Right lobe of liver (tissue), 6 donors: ENCODE measurements at places on chromosomes 4 and X. TPM values are rescaled to one million over a fixed set of nuclear protein-coding genes. Genes with fewer than 3 reads are reported as not detected.
A peak's percentile ranks its signal among the peaks of the same experiment; 100 is the strongest.

DNA sequence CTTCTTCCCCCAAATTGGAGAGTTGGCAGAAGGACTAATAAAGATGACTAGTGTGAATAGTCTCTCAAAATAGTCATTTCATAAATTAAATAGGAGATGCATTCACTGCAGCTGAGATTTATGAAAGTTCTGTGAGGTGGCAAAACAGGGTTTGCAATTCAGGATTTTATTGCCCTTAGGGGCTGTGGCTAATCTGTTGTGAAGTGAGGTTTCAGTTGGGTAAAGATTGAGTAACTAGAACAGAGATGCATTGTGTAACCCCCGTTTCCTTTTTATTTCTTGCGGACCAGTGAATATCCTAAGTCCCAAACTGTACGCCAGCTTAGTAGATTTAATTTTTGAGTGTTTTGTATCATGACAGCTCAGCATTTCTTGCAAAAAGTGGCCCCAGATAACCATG lies 16.2 kb upstream of the SCRG1 start:
- no peaks in the 10 kb centered on the region for H3K27me3 ChIP-seq
- H3K4me3 ChIP-seq = no peak overlapping the region
- H3K4me1 ChIP-seq = no peaks in the 10 kb centered on the region
- no peak overlapping the region for H3K27ac ChIP-seq

GRCh38 chr4:150382028-150382427 lies 199.9 kb upstream of the MAB21L2 start:
- no peak overlapping the region for H3K27ac ChIP-seq
- DNase-seq = no peak
- H3K36me3 ChIP-seq = no peaks in the 10 kb centered on the region
- H3K4me1 ChIP-seq = no peaks in the 10 kb centered on the region
- H3K27me3 ChIP-seq = no peaks in the 10 kb centered on the region

GRCh38 chrX:132742246-132742645 lies 216.2 kb downstream of the HS6ST2 start:
- H3K36me3 ChIP-seq = no peaks in the 10 kb centered on the region
- no peak overlapping the region for H3K27ac ChIP-seq
- no peak for DNase-seq

- H3K27me3 ChIP-seq = no peaks in the 10 kb centered on the region
- DNase-seq = no peak
- no peak overlapping the region for H3K27ac ChIP-seq
Measured at GRCh38 chrX:135396109-135396508, 25.6 kb upstream of the SMIM10L2A start.

DNA sequence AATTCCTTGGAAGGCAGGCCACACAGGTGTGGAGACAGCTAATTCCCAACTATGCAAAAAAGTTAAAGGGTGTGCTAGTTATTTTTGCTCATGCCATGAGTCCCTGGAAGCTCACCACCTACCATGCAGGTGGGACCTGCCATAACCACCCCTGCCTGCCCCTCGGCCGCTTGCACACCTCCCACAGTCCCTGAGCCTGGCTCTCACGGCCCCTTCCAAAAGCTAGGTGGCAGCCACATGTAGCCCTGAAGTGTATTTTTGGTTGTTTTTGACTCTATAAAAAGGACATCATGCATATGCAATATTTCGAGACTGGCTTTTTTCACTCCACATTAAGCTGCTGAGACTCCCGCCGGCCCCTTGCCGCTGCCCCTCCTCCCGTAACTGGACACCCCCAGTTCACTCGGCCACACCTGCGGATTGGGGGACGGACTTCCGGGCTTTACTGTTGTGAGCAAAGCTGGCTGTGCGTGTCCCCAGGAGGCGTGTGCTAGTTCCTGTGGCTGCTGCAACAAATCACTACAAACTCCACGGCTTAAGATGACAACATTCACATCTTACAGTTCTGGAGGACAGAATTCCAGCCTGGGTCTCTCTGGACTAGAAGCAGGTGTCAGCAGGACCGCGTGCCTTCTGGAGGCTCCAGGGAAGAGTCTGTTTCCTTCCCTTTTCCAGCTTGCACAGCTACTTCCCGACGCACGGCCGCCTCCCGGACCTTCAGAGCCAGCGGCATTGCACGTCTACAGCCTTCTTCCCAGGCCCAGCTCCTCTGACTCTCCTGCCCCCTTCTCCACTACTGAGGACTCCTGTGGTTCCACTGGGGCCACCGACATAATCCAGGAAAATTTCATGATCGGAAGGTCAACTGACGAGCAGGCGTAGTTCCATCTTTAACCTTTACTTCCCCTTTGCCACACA lies 24.8 kb downstream of the ZFYVE28 start:
- no peak overlapping the region for H3K4me3 ChIP-seq
- no peak overlapping the region for H3K27ac ChIP-seq
- no peak for DNase-seq
- no peaks in the 10 kb centered on the region for H3K27me3 ChIP-seq
- no peaks in the 10 kb centered on the region for H3K36me3 ChIP-seq
- H3K4me1 ChIP-seq = no peaks in the 10 kb centered on the region

DNA sequence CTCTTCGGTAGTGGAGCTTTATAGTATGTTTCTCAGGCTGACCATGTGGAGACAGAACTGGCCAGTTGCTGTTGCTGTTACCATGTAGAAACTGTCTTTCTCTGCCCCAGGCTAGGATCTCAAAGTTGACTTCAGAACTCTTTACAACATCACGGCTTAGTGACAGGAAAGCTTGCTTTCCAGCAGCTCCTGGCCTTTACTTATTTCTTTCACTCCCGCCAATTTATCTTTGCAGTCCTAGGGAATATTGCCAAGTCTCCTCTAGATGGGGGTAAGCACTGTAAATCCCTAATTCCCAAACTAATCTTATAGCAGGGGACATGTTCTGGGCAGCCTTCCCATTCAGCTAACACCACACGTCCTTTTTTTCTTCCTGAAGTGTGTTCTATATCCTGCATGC lies 631.6 kb downstream of the SPRY1 start:
- H3K27ac ChIP-seq = no peak overlapping the region
- no peak for DNase-seq
- H3K36me3 ChIP-seq = no peaks in the 10 kb centered on the region
- no peaks in the 10 kb centered on the region for H3K27me3 ChIP-seq
- no peak overlapping the region for H3K4me3 ChIP-seq

DNA sequence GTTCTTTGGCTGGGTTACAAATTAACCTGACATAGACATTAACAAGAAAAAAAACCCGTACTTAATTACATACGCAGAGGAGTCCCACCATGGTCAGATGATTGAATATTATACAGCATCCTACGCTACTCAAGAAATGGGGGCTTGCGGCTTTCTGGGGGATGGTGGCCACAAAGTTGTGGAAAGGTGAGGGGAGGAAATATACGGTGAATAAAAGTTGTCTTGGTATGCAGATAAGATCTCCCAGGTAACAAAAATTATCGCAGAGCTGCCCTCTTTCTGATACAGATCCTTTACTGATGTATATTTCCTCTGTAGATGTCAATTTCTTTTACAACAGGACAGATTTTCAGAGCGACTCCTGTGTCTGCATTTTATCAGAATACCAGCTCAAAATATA lies 890 bp downstream of the DCAF16 start:
- peak overlapping the region; percentile 78 for H3K27ac ChIP-seq
- peaks cover 26% of the 10 kb centered on the region for H3K4me1 ChIP-seq
- H3K4me3 ChIP-seq = peak overlapping the region; percentile 82
- no peaks in the 10 kb centered on the region for H3K27me3 ChIP-seq
- no peak for DNase-seq
- no peaks in the 10 kb centered on the region for H3K36me3 ChIP-seq

DNA sequence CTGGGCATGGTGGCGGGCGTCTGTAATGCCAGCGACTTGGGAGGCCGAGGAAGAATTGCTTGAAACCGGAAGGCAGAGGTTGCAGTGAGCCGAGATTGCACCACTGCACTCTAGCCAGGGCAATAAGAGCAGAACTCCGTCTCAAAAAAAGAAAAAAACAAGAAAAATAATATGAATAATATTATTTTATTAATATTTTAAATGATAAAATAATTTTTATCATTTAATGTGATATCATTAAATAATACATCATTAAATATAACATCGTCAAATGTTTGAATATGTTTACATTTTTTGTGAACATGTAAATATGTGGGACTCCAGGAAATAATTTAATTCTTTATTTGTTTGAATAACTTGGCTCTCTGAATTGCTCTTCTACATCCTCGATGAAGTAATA lies 15.5 kb downstream of the UNC5C start:
- no peak overlapping the region for H3K4me3 ChIP-seq
- no peaks in the 10 kb centered on the region for H3K36me3 ChIP-seq
- DNase-seq = no peak
- no peaks in the 10 kb centered on the region for H3K4me1 ChIP-seq

GRCh38 chr4:89538886-89539285 lies 231.3 kb upstream of the GPRIN3 start:
- H3K4me1 ChIP-seq = no peaks in the 10 kb centered on the region
- no peak for DNase-seq
- no peak overlapping the region for H3K4me3 ChIP-seq
- no peak overlapping the region for H3K27ac ChIP-seq
- no peaks in the 10 kb centered on the region for H3K27me3 ChIP-seq

DNA sequence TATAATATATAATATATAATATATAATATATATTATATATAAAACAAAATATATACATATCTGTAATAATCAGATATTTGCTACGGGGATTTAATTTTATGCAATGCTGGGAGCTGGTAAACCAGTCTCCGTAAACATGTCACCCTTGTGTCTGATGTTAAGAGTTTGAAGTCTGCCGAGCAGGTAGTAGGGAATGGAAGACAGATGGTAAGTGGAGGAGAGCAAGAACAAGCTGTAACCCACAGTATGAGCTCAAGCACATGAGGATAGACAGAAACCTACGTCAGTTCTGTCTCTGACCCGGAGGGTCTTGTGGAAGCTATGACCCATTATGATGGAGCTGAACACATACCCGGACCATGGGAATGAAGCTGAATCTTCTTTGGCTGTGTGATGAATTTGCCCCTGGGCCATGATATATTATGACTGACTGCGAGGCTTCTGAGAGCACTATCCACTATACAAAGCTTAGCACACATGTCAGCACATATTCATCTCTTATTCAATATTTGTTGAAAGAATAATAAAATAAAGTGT lies 46.2 kb downstream of the TIGD2 start:
- no peaks in the 10 kb centered on the region for H3K27me3 ChIP-seq
- no peak overlapping the region for H3K27ac ChIP-seq
- DNase-seq = no peak
- no peaks in the 10 kb centered on the region for H3K36me3 ChIP-seq
- H3K4me3 ChIP-seq = no peak overlapping the region

DNA sequence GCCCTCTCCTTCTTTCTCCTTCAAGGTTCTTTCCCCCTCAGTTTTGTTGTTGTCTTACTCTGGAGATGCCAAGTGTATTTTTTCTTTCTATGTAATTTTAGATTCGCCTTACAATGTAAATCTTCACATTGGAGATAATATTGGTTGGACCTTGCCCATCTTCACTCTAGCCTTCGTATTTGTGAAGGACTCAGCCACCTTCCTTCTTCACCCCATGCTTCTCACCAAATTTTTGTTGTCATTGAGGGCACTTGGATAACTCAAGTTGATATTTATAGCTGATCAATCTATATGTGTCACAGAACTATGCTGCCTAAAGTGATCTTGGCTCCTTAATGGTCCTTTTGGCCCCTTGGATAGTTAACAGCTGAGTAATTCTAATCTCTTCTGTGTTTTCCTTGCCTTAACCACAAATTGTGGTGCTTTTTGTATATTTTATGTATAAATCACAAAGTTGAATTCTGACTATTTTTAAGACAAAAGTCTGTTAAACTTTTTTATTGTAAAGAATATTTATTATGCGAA lies 6.5 kb downstream of the SPRY1 start:
- no peaks in the 10 kb centered on the region for H3K36me3 ChIP-seq
- no peaks in the 10 kb centered on the region for H3K27me3 ChIP-seq
- DNase-seq = no peak
- H3K27ac ChIP-seq = no peak overlapping the region
- H3K4me3 ChIP-seq = peak overlapping the region; percentile 11

DNA sequence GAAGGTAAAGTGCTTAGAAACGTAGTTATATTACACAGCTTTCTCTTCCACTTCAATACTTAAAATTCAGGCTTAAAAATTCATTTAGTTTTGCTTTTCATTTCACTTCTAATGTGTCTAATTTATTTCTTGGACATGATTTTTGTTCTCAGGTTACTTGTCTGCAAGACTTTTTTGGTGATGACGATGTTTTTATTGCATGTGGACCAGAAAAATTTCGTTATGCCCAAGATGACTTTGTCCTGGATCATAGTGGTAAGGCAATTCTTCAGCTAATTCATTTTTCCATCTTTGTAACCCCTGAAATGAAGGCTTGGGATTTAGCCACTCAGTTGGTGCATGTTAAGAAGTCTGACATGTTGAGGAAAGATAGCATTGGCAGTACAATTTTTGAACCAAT lies 114.7 kb downstream of the DCLK2 start:
- no peak overlapping the region for H3K4me3 ChIP-seq
- no peaks in the 10 kb centered on the region for H3K36me3 ChIP-seq
- no peak overlapping the region for H3K27ac ChIP-seq
- H3K27me3 ChIP-seq = no peaks in the 10 kb centered on the region

DNA sequence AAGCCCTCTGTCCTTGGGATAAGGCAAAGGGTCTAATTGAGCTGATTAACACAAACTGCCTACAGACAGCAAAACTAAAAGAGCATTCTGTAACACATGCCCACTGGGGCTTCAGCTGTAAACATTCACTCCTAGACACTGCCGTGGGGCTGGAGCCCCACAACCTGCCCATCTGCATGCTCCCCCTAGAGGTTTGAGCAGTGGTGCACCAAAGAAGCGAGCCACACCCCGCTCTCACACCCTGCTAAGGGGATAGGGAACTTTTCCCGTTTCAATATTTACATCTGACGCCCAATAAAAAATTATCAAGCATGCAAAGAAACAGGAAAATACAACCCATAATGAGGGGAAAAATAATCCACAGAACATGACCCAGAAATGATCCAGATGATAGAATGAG lies 46.9 kb upstream of the HSD17B10 start:
- DNase-seq = no peak
- no peaks in the 10 kb centered on the region for H3K36me3 ChIP-seq
- H3K27ac ChIP-seq = no peak overlapping the region

- H3K27ac ChIP-seq = no peak overlapping the region
- no peaks in the 10 kb centered on the region for H3K27me3 ChIP-seq
- no peaks in the 10 kb centered on the region for H3K36me3 ChIP-seq
- no peak overlapping the region for H3K4me3 ChIP-seq
Measured at GRCh38 chr4:76090241-76090691, 15.8 kb downstream of the ART3 start.

Gene CDKL2
- not detected for total RNA-seq

Gene ZC4H2
- total RNA-seq = 5.0 TPM
